ENCODE measurements at places on chromosomes 3 and 15.

DNA sequence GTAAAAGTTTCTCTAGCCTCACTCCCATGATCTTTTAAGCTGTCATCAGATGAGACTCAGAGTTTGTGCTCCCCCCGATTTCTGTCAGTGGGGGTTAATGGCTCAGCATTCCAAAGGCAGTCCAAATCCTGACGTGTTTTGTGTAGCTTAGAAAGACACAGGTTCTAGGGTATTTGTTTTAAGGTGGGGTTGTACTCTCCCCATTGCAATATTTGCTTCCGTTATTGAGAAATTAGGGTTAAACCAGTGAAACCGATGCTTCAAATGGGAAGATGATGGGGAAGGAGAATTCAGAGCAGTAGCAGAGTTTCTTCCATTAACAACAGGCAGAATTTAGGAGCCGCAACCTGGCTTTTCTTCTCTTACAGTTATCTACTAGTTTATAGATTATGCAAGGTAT is 3.4 kb downstream of the PIGB start:
- no peak for DNase-seq

- no peak for DNase-seq
These were observed 21.1 kb downstream of the MAGI1 start for GRCh38 chr3:66017591-66017990.

- no peak for DNase-seq
These were observed 584.0 kb upstream of the LMCD1 start for GRCh38 chr3:7917443-7918151.

DNA sequence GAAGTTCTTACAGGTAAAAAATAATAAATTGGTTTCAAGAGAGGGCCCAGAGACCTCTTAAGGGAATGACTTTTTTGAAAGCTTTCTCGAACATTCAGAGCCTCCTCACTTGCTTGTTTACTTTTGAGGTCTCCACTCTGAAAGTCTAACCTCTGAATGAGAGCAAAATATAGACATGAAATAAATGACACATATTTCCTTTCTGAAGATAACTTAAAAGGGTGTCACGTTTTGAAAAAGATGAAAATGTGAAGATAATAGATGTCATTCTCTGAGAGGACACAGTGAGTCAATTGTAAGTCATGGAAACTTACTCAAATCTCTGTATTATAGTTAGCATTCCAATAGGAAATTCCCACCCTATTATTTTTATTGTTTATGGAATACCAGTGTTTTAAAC is 44.6 kb downstream of the HACD2 start:
- DNase-seq: no peak

DNA sequence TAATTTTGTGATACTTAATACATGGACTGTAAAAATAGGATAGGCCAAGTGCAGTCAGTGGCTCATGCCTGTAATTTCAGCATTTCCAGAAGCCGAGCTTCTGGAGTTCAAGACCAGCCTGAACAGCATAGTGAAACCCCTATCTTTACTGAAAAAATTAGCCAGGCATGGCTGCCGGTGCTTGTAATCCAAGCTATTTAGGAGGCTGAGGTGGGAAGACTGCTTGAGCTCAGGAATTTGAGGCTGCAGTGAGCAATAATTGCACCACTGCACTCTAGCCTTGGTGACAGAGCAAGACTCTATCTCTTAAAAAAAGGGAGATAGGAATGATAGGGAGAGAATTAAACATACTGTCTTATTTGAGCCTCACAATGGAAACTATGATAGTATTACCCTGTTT is 51.0 kb downstream of the GMPS start:
- DNase-seq: no peak

DNA sequence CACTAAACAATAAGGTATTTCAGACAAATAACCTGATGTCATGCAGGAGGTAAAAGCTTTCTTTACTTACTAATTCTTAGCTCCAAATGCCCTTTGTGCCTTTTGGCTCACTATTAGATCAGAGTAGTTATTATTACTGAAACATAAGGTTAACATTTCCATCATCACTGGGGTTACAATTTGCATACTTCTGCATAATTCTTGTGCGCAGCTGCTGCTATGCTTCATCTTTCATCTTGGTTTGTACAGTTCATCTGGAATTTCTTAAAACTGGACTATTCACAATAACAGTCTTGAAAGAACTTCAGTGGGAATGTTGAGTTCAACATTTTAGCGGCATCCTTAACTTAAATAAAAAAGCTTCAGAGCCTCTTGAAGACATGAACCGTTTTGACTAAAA is 383.2 kb upstream of the ADAMTS9 start:
- DNase-seq: no peak

GRCh38 chr3:30102356-30102755 is 504.0 kb upstream of the TGFBR2 start:
- no peak for DNase-seq

DNA sequence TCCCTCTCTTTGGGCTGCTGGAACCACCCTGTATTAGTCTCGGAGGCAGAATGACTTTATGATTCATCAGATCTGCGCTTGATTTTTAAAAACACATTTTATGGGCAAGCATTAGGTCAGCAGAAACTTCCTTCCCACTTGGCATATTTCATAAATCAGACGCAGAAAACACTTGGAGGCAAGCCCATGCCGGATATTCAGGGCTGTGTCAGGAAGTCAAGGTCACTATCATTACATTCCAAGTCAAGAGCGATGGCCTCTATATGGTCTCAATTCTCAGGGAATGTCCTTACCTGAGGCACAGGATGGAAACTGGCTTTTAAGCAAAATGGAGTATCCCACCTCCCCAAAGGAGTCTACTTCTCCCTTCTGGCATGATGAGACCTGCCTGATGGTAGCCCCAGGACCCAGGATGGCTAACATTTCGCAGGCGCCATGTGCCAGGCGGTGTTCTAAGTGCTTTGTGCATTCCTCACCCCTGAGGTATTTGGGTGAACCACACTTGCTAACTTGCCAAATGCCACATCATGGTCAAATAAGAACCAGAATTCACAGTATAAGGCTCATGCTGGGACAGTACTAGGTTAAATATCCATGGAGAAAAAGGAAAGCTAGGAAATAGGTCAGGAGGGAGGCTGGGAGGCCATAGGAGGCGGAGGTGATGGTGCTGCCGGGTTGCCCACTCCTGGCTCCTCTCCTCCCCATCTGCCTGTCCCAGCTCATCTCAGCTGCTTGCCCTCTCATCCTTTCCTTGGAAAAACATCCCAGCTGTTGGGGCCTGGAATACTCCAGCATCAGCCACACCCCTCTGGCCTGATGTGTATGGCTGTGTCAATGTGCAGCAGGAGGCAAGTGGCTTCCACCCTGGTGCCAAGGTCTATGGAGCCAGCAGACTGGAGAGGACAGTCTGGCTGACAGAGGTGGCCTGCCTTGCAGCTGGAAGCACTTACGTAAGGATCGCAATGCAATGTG is 18.8 kb downstream of the BCL2L10 start:
- no peak for DNase-seq

DNA sequence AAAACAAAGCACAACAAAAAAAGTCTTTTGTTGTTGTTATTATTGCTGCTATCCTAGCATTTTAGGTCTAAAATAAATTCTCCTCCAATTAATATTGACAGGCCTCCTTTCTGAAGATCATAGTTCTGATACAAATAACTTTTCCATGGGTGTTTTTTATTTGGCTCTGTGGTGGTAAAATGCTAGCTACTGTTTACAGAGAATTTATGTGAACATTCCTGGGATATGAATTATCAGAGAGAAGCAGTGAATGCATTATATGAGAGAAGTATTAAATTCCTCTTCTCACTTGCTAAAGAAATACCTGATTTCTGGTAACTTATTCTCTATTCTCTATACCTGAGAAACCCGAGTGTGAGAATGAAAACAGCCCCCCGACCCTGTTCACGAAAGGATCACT is 57.5 kb upstream of the TMCO5A start:
- DNase-seq: no peak

DNA sequence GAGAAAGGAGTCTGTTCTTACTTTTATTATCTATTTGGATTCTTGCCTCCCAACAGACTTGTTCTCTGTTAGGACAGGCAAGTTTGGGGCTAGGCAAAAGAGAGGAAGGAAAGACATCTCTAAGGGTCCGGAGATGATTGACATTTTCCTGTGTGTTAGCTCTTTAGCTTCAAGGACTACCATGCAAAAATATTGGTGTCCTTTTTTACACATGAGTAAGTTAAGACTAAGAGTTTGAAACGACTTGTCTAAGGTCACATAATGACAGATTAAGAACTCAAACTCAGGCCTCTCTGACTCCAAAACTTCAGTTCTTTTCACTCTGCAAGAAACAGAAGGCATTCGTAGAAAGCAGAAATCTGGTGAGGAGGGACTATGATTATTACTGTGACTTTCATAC is 5.9 kb downstream of the LMCD1 start:
- DNase-seq: no peak

DNA sequence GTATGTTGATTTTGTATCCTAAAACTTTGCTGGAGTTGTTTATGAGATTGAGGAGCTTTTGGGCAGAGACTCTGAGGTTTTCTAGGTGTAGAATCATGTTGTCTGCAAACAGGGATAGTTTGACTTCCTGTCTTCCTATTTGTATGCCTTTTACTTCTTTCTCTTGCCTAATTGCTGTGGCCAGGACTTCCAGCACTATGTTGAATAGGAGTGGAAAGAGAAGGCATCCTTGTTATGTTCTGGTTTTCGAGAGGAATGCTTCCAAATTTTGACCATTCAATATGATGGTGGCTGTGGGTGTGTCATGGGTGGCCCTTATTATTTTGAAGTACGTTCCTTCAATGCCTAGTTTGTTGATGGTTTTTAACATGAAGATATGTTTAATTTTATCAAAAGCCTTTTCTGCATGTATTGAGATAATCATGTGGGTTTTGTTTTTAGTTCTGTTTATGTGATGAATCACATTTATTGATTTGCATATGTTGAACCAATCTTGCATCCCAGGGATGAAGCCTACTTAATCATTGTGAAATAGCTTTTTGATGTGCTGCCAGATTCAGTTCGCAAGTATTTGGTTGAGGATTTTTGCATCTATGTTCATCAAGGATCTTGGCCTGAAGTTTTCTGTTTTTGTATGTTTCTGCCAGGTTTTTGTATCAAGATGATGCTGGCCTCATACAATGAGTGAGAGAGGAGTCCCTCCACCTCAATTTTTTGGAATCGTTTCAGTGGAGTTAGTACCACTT is 188.1 kb downstream of the MINAR1 start:
- DNase-seq: no peak

GRCh38 chr15:38930851-38931572 is 366.4 kb upstream of the RASGRP1 start:
- no peak for DNase-seq

- no peak for DNase-seq
These were observed 243.9 kb downstream of the FAM43A start for GRCh38 chr3:194929578-194929960.

DNA sequence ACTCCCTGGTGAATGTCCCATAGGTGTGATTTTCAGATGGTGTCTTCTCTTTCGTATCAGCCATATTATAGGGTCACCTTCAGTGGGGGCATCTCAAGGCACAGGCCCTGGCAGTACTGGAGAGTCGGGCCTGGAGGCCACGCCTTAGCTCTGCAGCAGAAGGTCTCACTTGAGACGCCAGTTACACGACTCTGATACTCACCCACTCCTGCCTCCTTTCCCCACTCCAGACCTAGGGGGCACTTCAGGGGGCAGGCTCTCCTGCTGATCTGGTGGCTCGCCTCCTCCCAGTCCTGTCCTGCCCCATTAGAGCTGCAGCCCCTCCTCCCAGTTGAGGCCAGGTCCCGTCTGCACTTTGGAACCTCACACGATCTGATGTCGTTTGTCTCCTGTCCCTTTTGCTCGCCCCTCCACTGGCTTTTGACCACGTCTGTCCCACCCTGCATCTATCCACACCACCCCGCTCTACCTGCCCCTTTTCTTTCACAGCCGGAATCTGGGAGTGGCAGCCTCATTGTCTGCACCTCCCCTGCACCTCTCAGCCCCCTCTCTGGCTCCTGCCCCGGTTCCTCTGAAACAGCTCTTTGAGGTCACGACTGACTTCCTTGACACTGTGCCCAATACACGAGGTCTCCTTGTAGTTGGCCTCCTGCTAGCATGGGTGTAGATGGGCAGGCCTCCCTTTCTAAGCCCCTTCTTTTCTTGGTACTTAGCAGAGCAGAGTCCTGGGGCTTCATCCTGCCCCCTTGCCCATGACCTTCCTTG is 181.9 kb downstream of the NSMCE3 start:
- DNase-seq: no peak

DNA sequence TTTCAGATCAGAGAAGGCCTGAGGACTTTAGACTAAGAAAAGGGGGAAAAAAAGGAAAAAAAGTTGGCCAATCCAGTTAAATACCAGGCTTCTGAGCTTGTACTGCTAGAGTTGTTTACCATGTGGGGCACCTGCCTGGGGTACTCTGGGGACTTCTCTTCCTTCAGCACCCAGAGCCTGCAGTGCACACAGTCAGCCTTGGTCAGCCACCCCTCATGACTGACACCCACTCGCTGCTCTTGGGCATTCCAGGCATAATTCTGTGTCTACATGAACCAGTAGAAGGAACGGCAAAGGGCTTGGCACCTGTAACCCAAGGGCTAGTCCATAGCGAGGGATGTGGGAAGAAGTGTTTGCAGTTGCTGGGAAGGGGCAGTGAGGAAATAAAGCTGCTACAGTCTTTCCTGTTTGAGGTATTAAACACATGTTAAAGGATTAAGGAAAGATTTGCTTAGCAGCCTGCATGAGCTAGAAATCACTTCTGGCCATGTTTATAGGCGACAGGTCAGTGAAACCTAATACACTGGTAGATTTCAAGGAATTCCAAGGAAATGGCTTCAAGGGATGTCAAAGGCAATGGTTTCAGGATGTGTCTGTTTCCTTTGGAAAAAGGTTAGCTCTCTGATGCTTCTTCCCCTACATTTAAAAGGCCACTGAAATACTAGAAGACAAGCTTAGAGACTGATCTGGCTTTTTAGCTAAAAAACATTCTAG is 232.5 kb downstream of the CHST2 start:
- DNase-seq: no peak

- DNase-seq: no peak
These were observed 200.2 kb upstream of the GOLGA6L4 start for GRCh38 chr15:84035399-84035766.

DNA sequence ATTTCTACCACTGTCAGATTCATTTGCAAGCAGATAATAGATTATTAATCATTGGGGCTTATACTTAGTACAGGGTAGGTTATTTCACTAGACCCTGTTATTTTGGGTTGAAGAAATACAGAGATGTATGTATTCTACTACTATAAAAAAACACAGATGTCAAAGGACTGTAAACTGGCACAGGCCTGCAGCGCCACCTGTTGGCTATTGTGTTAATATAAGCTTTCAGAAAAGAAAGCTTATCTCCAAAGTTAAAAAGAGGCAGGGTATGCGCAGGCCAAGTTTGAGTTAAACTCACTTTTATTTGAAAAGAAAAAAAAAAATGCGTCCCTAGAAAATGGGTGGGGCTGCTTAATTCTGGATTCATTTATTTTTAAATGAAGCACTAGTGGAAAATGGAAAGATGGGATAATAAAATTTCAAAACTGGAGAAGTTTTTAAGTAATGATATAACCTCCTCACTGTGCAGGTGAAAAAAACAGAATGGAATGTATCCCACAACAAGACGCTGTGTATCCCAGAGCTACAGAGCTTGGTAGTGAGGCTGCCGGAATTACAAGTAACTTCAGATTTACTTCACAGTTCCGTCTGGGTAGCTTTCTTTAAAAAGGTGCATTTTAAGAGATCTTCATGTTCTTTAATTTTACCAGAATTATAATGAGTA is 407.2 kb upstream of the TGFBR2 start:
- peak; percentile 4 for DNase-seq

Measured in frontal cortex (tissue), 4 donors.